ENCODE measurements at places on chromosomes 3 and 15.

DNA sequence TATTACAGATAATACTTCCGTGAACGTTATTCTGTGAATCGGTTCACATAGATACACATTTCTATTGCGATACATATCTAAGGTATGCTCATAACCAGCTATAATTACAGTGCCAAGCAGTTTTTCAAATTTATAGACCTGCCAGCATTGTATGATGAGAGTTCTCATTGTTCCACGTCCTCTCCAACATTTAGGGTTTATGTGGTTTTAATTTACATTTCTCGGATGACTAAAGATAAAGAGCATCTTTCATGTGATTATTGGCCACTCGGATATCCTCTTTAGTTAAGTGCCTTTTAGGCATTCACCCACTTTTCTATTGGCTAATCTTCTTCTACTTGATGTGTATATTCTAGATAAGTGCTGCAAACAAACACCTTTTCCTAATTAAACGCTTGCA is 134.7 kb upstream of the CCDC54 start:
- DNase-seq = peak; percentile 24

DNA sequence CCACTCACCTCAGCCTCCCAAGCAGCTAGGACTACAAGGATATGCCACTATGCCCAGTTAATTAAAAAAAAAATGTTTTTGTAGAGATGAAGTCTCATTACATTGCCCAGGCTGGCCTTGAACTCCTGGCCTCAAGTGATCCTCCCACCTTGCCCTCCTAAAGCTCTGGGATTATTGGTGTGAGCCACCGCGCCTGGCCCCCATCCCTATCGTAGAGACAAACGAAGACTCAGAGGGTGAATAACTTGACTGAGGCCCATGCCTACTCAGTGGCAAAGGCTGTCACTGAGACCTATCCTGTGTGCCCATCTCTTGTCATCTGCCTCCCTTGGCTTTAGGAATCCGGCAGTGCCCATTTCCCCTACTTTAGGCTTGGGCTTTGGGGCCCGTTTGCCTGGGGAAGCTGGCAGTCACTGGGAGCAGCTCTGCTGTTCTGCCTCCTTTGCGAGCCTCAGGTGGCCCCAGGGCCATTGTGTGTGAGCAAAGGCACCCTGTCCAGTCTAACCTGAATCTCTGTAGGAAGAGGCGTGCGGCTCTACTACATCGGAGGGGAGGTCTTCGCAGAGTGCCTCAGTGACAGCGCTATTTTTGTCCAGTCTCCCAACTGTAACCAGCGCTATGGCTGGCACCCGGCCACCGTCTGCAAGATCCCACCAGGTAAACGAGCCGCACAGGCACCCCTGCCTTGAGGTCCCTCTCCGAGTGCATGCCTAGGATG is 70.1 kb downstream of the AAGAB start:
- DNase-seq = no peak

DNA sequence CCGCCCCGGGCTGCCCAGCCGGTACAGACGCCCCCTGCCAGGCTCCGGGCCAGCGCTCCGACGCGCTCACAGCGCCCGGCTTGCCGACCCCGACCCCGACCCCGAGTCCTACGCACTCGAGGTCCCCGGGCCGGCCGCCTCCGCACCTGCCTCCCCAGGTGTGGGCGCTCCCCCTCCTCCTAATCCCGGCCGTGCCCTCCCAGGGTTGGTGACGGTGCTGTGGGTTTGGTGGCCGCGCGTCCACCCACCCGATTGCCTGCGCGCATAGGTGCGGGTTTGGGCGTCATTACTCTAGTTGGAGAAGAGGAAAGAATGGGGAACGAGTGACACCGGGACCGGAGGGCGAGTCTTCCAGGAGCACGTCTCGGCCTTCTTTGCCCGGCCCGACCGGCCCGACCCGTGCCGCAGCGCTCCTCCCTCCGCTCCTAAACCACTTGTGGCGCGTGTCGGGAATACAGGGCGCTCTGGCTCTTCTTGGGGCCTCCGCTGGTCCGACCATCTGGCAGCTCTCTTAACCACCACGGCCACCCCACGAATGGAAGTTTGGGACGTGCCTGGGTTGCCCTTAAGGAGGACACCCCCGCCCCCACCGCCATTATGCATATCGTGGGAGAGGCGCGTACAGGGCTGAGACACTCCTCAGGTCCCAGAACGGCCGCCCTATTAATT is 810 bp upstream of the THRB start:
- no peak for DNase-seq

- no peak for DNase-seq
These were observed 91.7 kb downstream of the CHSY1 start for GRCh38 chr15:101159936-101160815.

DNA sequence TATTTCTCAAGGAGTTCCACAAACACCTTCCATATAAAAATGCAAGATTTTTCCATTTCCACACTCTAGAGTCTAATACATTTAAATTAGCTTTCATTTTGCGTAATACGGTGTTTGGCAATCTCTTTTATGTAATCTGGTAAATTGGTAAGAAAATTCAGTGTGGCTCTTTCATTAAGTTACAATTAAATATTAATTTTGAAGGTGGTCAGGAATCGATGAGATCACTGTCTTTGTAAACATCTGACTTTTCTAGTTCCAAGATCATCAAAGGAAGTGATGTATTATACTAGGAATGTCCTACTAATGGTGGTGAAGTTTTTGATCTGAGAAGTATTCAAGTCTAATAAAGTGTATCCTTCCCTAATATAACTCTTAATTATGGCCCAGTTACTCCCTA is 1.1 kb upstream of the UTS2B start:
- no peak for DNase-seq

DNA sequence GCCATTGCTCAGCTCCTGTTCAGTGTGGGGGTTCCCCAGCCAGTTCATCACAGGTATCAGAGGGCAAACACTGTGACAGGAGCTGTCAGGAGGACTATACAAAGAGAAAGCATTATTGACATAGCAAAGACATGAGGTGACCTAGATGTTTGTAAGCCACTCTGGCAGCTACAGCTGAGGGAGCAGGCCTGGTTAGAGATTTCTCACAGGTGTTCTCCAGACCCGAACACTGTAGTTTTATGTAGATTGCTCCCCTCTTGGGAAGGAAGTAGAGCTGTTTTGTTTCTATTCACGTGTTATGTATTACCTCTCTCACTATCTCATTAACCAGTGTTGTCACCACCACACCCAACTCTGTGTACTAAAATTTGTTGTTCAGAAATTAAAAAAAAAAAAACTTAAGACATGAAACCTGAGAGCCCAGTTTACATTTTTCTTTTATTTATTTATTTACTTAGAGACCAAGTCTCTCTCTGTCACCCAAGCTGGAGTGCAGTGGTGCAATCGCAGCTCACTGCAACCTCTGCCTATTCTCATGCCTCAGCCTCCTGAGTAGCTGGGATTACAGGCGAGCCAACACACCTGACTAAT is 123.7 kb downstream of the RBPMS2 start:
- peak; percentile 40 for DNase-seq

DNA sequence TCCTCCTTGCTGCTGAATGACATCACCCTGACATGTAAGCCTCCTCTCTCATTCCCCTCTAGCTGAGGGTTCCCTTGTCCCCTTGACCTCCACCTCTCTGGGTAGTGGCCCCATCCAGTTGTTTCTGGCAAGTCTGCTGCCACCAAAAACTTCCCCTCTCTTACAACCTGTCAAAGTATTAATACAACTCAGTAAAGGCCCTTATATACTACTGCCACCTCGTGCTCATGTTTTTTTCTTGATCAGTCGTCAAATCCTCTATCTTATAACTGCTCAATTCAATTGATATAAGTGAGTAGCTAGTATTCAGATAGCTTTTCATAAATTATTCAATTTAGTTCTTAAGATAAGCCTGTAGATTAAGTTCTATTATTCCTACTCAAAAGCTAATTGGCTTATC is 249.6 kb downstream of the MBNL1 start:
- DNase-seq = no peak

- no peak for DNase-seq
These were observed 2.0 kb downstream of the PPP1R14D start for GRCh38 chr15:40826423-40827075.

DNA sequence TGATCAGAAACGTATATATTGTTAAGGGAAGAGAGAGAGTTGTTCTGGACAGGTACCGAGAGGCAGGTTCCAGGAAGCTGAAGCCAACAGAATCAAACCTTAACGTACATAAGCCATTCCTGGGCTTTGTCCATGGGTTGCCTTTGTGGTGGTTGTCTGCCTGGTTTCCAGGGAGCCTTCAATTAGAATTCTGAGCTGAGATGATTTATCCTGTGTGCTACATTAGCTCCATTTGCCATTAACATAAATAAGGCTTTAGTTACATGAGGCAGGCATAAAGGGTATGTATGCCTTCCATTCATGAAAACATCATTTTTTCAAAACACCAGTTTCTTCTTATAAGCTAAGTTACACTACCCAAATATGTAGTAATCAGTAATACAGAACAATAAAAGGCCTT is 729.4 kb upstream of the CFAP20DC start:
- no peak for DNase-seq

GRCh38 chr3:112813016-112813415 is 33.6 kb downstream of the CD200R1L start:
- no peak for DNase-seq

GRCh38 chr3:105463620-105464019 is 96.9 kb downstream of the ALCAM start:
- DNase-seq = no peak

GRCh38 chr3:154137036-154137435 is 15.8 kb downstream of the ARHGEF26 start:
- no peak for DNase-seq

Data from NCI-H2029 treated with DMSO at 0.1 percent for 48 hours (cell line).